ENCODE measurements at places on chromosomes 5 and 9. TPM values are rescaled to one million over a fixed set of nuclear protein-coding genes. Genes with fewer than 3 reads are reported as not detected.

The NR5A1 gene
- total RNA-seq = not detected

The DMRT3 gene
- total RNA-seq = 0.22 TPM

The WNK2 gene
- 7.2 TPM for total RNA-seq

- no peak overlapping the region for H3K4me3 ChIP-seq
- no peaks in the 10 kb centered on the region for H3K36me3 ChIP-seq
- no peak overlapping the region for H3K27ac ChIP-seq
Observed at GRCh38 chr9:134886413-134886913, 5.9 kb downstream of the FCN2 start.

DNA sequence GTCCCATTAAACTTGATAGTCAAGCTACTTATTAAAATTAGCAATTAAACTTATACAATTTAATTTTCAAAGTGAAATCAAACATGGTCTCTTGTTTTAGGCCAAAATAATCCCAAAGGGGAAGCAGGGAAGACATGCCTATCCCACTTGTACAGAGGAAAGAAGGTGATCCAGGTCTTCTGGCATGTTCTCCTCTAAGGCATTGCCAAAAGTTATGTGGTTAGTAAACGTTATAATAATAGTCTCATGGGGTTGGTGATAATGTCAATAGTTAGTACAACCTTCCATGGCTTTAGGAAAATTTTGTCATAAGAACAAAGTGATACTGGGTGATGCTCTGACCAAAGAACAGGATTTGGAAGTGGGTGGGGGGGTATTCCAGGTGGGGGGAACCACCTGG, 52.8 kb downstream of the ROR2 start:
- H3K4me1 ChIP-seq = peaks cover 15% of the 10 kb centered on the region
- H3K36me3 ChIP-seq = no peaks in the 10 kb centered on the region
- no peak overlapping the region for H3K27ac ChIP-seq
- H3K4me3 ChIP-seq = no peak overlapping the region
- no peaks in the 10 kb centered on the region for H3K27me3 ChIP-seq
- DNase-seq = no peak

- no peak for DNase-seq
- H3K36me3 ChIP-seq = no peaks in the 10 kb centered on the region
- H3K27ac ChIP-seq = no peak overlapping the region
- H3K27me3 ChIP-seq = no peaks in the 10 kb centered on the region
- H3K4me3 ChIP-seq = no peak overlapping the region
Observed at GRCh38 chr5:53032188-53032587, 43.0 kb downstream of the ITGA2 start.

GRCh38 chr5:75113354-75114113, 61.2 kb upstream of the GCNT4 start:
- H3K4me3 ChIP-seq = no peak overlapping the region
- no peaks in the 10 kb centered on the region for H3K36me3 ChIP-seq
- H3K4me1 ChIP-seq = no peaks in the 10 kb centered on the region
- DNase-seq = no peak
- H3K27me3 ChIP-seq = no peaks in the 10 kb centered on the region
